ENCODE measurements at places on chromosomes 12 and 14.

DNA sequence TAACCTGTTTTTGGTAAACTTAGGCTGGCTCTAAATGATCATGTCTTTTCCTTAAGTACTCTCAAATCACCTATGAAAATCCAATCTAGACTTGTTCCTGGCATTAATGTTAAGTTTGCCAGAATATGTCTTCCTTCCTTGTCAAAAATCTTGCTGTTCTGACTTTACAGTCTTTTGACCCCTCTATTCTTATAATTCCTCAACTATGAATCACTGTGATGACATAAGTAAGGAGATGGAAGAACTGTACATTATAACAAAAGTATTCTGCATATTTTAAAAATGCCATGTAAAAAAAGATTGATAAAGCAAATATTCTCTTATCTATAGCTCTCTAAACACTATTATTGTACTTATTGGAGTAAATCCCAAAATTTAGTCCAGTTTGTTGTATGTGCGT, 51.4 kb upstream of the BAZ1A start:
- DNase-seq = no peak

DNA sequence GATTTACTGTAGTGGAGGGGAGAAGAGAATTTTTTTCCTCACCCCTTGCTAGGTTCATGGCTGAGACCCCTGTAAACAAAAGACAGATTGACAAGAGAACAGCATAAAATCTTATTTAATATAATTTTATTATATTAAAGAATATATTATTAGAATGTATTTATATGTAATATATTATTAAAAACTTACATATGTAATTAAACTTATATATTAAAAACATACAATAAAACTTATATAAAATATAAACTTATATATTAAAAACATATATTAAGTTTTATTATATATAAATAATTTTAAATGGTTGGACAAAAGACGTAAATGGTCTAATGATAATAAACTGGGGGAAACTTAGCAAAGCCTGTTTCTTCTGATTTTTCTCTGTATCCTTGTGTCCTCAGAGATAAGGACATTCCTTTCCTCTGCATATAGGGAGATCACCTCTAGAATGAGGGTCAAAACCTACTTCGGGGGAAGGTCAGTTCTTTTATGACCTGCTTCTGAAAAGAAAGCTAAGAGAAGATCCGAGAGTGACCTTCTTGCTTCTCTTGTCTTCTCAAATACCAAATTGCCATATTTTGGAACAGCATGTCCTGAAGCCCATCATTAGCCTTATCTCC, 8.9 kb upstream of the PPM1H start:
- DNase-seq = no peak

DNA sequence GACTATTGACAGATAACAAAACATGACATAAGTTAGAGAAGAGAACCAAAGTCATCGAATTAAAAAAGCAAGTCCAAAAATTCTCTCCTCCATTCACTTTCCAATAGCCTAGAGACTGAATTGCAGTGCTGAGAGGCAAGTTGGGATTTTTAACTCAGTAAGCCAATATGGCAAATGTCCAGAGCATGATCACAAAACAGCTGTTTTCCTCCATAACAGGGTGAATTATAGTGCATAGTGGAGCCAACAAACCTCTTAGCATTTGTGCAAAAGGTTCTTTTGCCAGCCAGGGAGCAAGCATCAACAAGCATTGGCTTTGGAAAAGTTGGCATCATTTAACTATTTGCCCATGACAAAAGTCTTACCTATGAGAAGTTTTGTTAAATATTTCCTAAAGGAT, 458.8 kb upstream of the NOVA1 start:
- no peak for DNase-seq

GRCh38 chr12:49198431-49199155, 9.7 kb upstream of the TUBA1A start:
- peak; percentile 83 for DNase-seq

GRCh38 chr14:99554757-99555531, 49.1 kb downstream of the CCDC85C start:
- DNase-seq = no peak

- no peak for DNase-seq
Measured at GRCh38 chr12:124851342-124851741, 12.3 kb downstream of the SCARB1 start.

DNA sequence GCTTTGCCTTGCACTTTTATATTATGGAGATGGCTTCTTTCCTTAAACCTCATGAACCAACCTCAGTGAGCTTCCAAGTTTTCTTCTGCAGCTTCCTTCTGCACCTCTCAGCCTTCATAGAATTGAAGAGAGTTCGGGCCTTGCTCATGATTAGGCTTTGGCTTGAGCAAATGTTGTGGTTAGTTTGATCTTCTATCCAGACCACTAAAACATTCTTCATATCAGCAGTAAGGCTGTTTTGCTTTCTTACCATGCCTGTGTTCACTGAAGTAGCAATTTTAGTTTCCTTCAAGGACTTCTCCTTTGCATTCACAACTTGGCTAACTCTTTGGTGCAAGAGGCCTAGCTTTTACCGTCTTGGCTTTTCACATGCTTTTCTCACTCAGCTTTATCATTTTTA, 125.4 kb downstream of the SNAPC1 start:
- DNase-seq = no peak

All from kidney capillary endothelial cell (primary cell).